ENCODE measurements at places on chromosomes 11 and 22.

DNA sequence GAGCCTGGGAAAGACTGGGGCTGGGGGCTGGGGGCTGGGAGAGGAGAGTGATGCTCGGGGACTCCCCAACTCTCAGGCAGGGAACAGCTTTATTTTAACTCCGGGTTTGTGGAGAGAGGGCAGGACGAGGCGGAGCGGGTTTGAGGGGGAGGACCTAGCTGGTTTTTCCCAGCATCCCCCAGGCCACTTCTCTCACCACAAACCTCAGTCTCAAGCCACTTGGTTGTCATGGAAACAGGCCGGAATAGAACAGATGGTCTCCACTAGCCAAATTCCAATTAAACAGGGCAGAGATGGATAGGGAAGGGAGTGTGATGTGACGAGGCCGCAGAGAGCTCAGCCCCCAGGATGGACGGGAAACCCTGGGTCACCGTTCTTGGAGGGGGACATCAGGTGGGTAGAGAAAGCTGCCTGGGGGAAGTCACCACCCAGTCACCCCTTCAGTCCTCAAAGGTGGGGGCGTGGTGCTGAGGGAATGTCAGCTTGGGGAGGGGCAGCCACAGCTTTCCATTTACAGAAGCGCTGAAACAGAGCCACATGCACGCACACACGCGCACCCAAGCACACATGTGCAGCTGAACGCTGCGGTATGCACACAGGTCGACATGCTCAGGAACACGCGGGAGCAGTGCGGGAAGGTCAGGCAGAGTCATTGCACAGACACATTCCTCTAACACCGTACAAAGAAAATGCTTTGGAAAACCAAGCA lies 19.2 kb downstream of the NECTIN1 start:
- peak; percentile 89 for DNase-seq

GRCh38 chr11:62560566-62561103 lies 13.1 kb downstream of the EEF1G start:
- peak; percentile 98 for DNase-seq

GRCh38 chr22:38645430-38645829 lies 10.8 kb downstream of the FAM227A start:
- no peak for DNase-seq

GRCh38 chr11:7454854-7455253 lies 30.5 kb upstream of the OLFML1 start:
- DNase-seq = no peak

DNA sequence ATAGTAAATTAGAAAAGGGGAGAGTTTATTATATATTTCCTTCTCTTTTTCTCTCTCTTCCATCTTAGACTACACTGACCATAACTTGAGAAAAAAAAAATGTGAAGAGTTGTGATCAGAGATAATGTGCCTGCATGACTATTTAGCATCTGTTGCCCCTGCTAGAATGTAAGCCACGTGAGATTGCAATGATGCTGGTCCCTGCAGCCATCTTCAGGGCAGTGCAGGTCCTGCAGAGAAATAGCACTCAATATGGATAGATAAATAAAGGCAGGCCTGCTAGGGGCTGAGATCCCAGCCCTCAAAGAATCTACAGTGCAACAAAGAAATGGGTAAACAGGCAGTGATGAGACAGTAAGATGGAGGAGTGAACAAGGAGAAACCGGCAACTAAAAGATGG lies 7.8 kb upstream of the DKK3 start:
- DNase-seq = no peak

DNA sequence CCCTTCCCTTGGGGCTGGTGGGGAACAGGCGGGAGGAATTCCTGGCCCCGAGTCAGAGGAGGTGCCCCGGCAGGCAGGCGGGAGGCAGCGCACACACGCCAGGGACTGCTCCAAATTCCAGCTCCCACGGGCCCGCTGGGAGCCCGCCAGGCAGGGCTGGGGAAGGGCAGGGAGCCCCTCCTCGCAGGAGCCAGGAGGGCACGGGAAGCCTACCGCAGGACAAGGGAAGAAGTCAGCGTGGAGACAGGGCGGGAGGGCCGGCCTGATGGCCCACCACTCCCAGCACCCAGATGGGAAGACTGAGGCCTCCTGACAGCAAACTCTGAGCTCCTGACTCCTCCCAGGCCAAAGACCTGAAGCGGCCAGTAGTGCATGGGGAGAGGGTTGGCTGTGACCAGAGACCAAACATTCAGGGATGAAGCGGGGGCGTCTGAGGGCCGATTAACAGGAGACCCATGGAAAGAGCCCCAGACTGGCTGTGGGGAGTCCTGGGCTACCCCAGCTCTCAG lies 22.4 kb downstream of the RPL3 start:
- peak; percentile 84 for DNase-seq

GRCh38 chr11:23181022-23181807 lies 320.9 kb upstream of the CCDC179 start:
- no peak for DNase-seq

DNA sequence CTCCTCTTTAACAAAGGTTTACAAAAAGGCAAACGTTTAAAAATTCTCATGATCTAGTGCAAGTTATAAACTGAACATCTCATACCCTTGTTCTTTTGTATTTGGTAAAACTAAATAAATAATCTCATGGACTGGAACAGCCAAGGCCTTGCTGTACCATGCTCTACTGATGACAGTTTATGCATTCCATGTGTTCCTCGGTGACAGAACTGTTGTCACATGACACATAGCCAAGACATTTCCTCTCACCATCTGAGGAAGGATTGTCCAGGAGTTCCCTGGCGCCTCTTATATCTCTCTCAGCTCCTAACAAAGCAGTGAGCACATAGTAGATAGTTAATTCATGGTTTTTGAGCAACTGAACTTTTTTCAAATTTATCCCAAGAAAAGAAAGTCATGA lies 12.6 kb downstream of the CCDC83 start:
- DNase-seq = peak; percentile 68

GRCh38 chr11:93541884-93542810 lies 1.0 kb downstream of the SMCO4 start:
- DNase-seq = peak; percentile 39
